ENCODE measurements at places on chromosomes 12 and 14. TPM values are rescaled to one million over a fixed set of nuclear protein-coding genes. Genes with fewer than 3 reads are reported as not detected.

COX8C gene
- not detected for total RNA-seq

WBP11 gene
- 93.6 TPM for total RNA-seq

DEGS2 gene
- total RNA-seq: not detected

EMP1 gene
- total RNA-seq: 16.3 TPM
